ENCODE measurements at places on chromosomes 7 and 10.

- no peak for DNase-seq
Observed at GRCh38 chr7:50156163-50156562, 63.1 kb upstream of the ZPBP start.

DNA sequence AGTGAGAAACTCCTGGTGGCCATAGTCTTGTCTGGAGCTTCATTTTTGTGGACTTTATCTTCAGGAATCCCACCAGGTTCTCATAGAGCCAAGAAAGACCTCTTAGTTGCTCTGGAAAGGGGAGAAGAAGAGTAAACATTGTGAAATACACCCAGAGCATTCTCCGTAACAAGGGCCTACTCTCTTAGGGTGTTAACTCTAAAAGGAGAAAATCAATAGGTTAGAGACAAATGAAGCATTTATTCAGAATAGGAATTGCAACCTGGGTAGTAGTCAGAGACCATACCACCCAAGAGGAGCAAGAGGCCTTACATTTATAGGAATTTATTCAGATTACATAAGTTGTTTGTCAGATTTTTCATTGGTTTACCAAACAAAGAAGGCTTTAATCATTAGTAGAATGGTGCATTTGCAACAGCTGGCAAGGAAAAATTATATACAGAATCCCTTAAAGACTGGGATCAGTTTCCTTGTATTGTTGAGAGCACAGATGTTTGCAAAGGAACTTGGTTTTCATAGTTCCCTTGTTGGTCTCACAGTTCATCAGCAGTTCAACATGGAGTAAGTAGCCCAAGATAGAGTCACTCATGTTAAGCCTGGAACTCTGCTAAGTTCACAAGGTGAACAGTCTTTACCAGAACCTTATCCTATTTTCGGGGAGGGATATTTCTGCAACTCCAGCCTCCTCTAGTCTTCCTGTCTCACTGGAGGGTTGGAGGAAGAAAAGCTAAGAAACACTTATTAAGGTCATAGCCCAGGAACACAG lies 53.2 kb upstream of the TMEM140 start:
- no peak for DNase-seq

GRCh38 chr10:28492116-28492920 lies 40.6 kb upstream of the WAC start:
- no peak for DNase-seq

- DNase-seq: no peak
Observed at GRCh38 chr7:113142385-113143119, 24.2 kb upstream of the SMIM30 start.

GRCh38 chr7:46626691-46627310 lies 705.7 kb upstream of the IGFBP3 start:
- DNase-seq: no peak

- DNase-seq: no peak
Observed at GRCh38 chr10:20990604-20991003, 93.5 kb upstream of the NEBL start.

GRCh38 chr10:16765509-16766375 lies 51.5 kb downstream of the RSU1 start:
- no peak for DNase-seq

GRCh38 chr10:97590082-97590747 lies 694 bp downstream of the C10orf62 start:
- DNase-seq: no peak

- no peak for DNase-seq
Observed at GRCh38 chr10:44956226-44956625, 3.4 kb upstream of the RASSF4 start.

DNA sequence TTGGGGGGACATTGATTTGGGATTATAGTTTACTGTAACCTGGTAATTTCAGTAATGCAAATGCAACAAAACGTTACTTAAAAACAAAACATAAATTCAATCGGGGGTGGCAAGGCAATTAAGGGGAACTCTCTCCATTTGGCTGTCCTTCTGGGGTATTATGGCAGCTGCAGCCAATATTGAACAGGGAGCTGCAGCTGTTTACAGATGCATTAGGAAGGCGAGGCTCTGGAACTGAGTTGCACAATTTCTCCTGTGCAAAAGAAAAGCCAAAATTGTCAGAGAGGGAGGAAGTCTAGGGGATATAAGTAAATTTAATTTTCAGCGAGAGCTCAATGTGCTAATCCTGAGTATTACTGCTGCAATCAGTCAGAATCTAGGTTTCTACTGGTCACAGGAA lies 36.1 kb downstream of the NEUROD6 start:
- DNase-seq: no peak

DNA sequence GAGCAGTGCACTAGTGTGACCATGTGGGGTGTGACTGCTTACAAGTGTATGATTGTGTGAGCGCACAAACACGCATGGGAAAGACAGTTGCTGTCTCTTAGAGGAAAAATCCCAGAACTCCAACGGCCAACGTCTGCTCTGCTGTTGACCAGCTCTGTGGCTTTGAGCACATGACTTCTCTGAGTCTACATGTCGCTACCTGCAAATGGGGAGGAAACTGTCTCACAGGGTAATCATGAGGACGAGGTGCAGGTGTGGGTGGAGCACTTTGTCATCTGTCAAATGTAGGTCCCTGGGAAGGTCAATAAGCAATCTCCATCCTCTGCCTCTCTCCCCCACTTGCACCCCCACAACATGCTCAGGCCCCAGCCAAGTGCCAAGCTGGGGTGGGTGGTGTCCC lies 31.2 kb upstream of the TLX1 start:
- no peak for DNase-seq

DNA sequence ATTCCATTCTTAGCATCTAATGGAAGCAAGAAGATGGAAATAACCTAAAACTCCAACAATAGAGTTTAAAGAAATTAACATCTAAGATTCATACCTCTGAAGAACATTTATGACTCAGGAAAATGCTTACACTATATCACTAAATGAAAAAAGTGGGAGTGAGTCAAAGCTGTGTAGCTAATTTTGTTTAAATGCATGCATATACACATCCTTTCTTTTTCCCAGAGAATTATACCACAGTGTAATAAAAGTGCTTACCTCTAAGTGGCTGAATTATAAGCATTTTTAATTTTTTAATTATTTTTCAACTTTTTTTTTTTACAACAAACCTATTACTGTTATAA lies 44.3 kb downstream of the CCDC71L start:
- DNase-seq: no peak

GRCh38 chr7:106057962-106058927 lies 53.9 kb downstream of the SYPL1 start:
- DNase-seq: no peak

DNA sequence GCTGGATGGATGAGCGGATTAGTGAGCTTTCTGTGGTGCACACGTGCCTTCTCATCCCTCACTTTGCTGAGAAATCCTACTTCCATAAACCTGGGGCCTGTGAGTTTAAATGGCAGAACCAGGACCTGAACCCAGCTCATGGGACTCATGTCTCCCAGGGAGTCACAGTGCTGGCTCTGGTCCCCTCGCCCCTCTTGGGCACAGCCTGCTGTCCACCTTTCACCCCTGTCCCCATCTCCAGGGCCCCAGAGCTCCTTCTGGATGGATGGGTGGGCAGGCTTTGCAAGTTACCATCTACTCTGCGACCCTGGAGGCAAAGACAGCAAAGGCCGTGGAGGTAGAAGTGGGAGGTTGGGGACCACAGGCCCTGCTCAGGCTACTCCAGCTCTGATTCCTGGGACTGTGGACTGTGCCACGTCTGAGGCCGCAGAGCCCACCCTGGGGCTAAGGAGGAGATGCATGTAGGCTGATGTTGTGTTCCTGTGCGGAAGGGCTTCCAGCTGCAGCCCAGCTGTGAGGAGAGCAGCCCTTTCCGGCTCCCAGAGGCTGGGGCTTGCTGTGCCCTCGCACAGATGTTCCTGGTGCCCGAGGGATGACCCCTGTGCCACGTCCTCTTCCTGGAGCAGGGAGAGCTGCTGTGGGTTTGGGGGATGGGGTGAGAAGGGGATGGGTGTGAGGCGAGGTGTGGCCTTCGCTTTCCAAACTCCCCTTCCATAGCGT lies 40.3 kb downstream of the PRF1 start:
- no peak for DNase-seq

DNA sequence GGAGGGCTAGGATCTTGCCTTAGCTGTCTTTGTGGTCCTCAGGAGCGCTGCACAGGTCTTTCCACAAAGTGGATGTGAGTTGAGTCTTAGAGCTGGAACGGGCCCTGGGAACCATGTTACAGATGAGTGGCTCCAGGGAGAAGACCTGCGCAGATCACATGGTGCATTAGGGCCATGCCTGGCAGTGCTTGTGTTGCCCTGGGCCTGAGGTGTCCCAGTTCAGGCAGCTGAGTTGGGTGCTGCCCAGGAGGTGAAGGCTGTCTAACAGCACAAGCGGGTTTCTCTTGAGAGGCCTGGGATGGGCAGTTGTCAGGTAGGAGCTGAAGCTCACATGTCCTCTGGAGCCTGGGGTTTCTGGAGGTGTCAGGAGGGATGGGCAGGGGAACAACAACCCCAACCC lies 33.7 kb upstream of the ANKRD2 start:
- no peak for DNase-seq

DNA sequence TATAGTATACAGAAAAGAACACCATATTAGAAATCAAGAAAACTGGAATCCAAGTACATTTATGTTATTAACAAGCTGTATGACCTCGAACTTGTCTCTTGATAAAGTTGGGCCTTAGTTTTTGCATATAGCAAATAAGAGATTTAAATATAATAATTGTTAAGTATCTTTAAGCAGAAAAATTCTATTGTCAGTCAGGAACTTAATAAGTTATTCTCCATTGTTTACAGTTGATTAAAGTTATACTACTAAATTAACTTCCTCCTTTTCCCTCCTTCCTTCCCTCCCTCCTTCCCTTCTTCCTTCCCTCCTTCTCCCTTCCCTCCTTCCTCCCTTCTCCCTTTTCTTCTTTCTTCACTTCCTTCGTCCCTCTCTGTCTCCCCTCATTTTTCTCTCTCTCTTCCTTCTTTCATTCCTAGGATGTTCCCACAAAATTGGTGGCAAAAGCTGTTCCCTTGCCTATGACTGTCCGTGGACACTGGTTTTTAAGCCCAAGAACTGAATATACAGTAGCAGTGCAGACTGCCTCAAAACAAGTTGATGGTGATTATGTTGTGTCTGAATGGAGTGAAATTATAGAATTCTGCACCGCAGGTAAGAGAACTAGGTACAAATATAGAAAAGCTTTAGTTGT lies 59.7 kb downstream of the PHYHIPL start:
- no peak for DNase-seq

- no peak for DNase-seq
Observed at GRCh38 chr7:4200546-4201094, 481.5 kb upstream of the FOXK1 start.

GRCh38 chr7:77453531-77453930 lies 37.4 kb upstream of the GSAP start:
- no peak for DNase-seq

- no peak for DNase-seq
Observed at GRCh38 chr7:140005341-140005740, 57.4 kb downstream of the PARP12 start.

- DNase-seq: no peak
Observed at GRCh38 chr7:940599-941408, 13.7 kb downstream of the ADAP1 start.

- no peak for DNase-seq
Observed at GRCh38 chr7:23593706-23594105, 3.5 kb upstream of the CCDC126 start.

DNA sequence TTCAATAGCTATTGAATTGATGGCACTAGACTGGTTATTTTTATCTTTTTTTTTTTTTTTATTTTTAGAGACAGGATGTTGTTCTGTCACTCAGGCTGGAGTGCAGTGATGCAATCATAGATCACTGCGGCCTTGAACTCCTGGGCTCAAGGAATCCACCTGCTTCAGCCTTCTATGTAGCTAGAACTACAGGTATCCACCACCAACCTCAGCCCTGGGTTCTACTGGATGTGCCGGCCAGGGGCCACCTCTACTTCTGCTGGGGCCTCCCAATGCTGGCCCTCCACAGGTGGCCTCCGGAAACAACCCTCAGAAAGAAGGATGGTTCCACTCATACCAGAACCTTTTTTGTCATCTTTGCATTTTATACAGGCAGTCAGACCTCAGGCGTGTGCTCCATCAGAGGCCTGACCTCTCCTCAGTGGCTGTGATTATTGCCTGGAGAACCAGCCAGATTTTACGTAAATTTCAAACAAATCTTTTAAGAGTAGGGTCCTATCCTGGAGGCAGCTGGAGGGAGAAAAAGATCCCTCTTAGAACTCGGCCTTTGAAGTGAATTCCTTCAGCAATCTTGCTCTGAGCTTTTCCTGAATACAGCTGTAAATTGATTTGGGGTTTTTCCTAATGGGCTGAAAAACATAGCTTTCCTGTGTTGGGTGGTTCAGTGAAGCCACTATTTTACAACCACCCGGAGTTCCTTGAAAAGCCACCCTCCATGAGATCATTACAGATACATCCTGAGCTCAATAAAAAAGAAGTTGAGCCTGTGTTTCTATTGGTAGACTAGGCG lies 110.0 kb downstream of the SPAG6 start:
- no peak for DNase-seq

- DNase-seq: no peak
Observed at GRCh38 chr10:24453404-24453830, 244.5 kb downstream of the KIAA1217 start.

DNA sequence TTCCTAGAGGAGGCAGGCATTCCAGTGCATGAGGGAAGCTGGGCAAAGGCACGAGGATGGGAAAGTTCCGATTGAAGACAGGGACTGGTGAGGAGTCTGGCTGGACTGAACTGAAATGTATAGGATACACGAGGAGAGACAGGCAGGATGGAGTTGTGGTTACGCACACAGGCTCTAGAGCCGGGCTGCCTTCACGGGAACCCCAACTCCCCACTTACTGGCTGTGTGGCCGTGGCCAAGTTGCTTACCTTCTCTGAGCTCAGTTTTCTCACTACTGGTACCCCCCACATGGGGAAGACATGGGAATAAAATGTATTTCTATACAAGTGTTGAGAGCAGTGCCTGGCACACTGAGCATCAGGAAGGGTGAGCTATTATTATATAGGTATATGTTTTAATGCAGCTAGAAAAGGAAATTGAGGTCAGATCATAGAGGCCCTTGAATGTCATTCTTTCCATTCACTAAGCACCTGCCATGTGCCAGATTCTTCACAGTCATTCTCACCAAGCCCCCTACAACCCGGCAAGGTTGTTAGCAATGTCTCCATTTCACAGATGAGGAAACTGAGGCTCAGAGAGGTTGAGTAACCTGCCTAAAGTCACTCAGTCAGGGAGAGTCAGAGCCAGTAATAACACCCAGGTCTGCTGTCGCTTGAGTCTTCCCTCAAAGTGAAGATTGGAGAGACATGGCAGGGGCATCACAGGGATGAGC lies 9.7 kb downstream of the CHST3 start:
- DNase-seq: no peak

GRCh38 chr7:133354546-133355324 lies 101.9 kb downstream of the EXOC4 start:
- DNase-seq: no peak
